Activated CD4-positive, alpha-beta T cell treated with anti-CD3 and anti-CD28 coated beads, Interleukin-2, amount 50 U/mL, for 1 hour (primary cell): ENCODE measurements at places on chromosomes 6 and 20.
A peak's percentile ranks its signal among the peaks of the same experiment; 100 is the strongest.

- DNase-seq, result no peak
Measured at GRCh38 chr6:157438611-157439111, 57.7 kb downstream of the ZDHHC14 start.

- DNase-seq, result no peak
Measured at GRCh38 chr6:79152269-79152737, 74.2 kb upstream of the PHIP start.

DNA sequence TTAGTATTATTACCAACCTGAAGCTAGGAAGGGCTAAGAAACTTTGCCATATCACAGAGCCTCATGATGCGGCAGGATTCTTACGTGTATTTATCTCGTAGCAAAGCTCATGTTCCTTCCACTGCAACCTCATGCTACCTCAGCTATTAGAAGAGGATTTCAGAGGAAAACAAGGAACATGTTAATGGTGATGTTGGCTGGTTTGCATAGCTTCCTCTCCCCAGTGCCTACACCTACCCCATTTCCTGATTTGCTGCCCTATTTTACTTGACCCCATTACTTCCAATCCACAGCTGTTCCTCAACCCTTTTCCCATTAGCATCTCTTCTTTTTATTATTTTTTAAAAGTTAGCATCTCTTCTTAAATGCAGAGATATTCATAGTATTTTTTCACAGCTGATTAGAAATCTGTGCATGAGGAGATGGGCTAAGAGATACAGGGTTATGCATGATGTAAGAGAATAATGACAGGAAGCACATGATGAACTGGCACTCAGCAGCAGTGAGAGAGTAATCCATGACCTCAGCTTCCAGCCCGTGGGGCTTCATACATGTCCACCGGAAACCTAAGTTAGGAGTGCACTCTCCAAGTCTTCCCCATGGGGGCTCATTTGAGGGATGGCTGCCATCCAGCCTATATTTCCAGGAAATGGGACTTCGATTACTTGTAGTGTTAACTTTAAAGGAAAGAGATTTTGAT is 106.1 kb upstream of the ASF1A start:
- DNase-seq, result no peak

- DNase-seq, result no peak
Measured at GRCh38 chr6:81590314-81590691, 162.2 kb downstream of the TENT5A start.

DNA sequence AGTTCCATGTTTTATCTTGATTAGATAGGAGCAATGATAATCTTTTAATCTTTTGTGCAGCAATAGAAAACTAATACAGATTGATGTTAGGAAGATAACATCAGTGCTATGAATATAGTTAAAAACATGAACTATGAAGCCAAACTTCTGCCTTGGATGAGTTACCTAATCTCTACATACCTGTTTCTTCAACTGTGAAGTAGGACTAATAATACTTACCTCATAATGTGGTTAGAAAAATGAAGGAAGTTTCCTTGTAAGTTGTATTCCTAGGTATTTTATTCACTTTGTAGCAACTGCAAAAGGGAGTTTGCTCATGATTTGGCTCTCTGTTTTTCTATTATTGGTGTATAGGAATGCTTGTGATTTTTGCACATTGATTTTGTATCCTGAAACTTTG is 111.9 kb downstream of the FRK start:
- DNase-seq, result no peak

- no peak for DNase-seq
Measured at GRCh38 chr6:130032758-130033340, 14.5 kb downstream of the L3MBTL3 start.

- peak; percentile 2 for DNase-seq
Measured at GRCh38 chr6:79868098-79868722, 79.1 kb downstream of the ELOVL4 start.
